ENCODE measurements at places on chromosomes 13 and 19. TPM values are rescaled to one million over a fixed set of nuclear protein-coding genes. Genes with fewer than 3 reads are reported as not detected.
A peak's percentile ranks its signal among the peaks of the same experiment; 100 is the strongest.

Gene FFAR1
- not detected for polyA plus RNA-seq

GRCh38 chr13:47503475-47503874, 497.6 kb downstream of the SUCLA2 start:
- no peak for DNase-seq
- H3K27me3 ChIP-seq = peaks cover 2% of the 10 kb centered on the region
- no peak overlapping the region for H3K4me3 ChIP-seq
- H3K36me3 ChIP-seq = no peaks in the 10 kb centered on the region
- H3K27ac ChIP-seq = no peak overlapping the region
- H3K4me1 ChIP-seq = no peaks in the 10 kb centered on the region

DNA sequence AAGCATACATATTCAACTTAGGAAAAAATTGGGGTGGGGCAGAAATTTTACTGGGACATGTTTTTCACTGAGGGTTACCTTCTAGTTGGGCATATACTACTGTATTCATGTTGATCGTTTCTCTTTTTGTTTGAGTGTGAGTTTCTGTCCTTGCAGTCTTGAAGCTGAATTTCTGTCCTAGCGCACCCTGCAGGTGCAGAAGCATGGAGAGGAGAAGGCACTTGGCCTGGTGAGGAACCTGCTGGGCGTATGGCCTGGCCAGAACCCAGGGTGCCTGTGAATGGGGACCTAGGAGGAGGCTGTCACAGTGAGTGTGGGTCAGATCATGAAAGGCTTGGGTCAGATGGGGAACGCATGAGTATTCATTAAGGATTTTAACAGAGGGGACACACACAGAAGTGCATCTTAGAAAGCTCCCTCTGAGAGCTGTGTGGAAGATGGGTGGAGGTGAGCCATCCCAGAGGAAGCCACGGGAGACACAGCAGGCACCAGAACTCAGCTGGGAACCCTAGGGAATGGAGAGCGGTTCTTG, 36.8 kb downstream of the SERP2 start:
- H3K4me1 ChIP-seq = no peaks in the 10 kb centered on the region
- no peaks in the 10 kb centered on the region for H3K36me3 ChIP-seq
- DNase-seq = no peak

GRCh38 chr19:16351133-16351809, 26.6 kb downstream of the KLF2 start:
- no peak overlapping the region for H3K4me3 ChIP-seq
- peak overlapping the region; percentile 57 for H3K27ac ChIP-seq
- peaks cover 3% of the 10 kb centered on the region for H3K27me3 ChIP-seq
- H3K4me1 ChIP-seq = peaks cover 31% of the 10 kb centered on the region
- no peaks in the 10 kb centered on the region for H3K36me3 ChIP-seq
- DNase-seq = no peak

GRCh38 chr19:51651216-51651846, 4.7 kb upstream of the SIGLEC14 start:
- H3K27me3 ChIP-seq = peaks cover 4% of the 10 kb centered on the region
- no peaks in the 10 kb centered on the region for H3K36me3 ChIP-seq
- H3K4me3 ChIP-seq = no peak overlapping the region
- H3K27ac ChIP-seq = no peak overlapping the region

Measured in immature natural killer cell (primary cell).